ENCODE measurements at places on chromosomes 13 and 19. TPM values are rescaled to one million over a fixed set of nuclear protein-coding genes. Genes with fewer than 3 reads are reported as not detected.

- H3K4me1 ChIP-seq = no peaks in the 10 kb centered on the region
- no peaks in the 10 kb centered on the region for H3K36me3 ChIP-seq
- H3K27me3 ChIP-seq = peaks cover 15% of the 10 kb centered on the region
- H3K4me3 ChIP-seq = no peak overlapping the region
Measured at GRCh38 chr19:54660306-54660705, 2.5 kb upstream of the LILRB4 start.

GRCh38 chr19:39218230-39219007 lies 14.4 kb upstream of the SYCN start:
- no peak overlapping the region for H3K27ac ChIP-seq
- H3K27me3 ChIP-seq = no peaks in the 10 kb centered on the region
- H3K4me3 ChIP-seq = no peak overlapping the region
- H3K36me3 ChIP-seq = no peaks in the 10 kb centered on the region
- H3K4me1 ChIP-seq = no peaks in the 10 kb centered on the region

DNA sequence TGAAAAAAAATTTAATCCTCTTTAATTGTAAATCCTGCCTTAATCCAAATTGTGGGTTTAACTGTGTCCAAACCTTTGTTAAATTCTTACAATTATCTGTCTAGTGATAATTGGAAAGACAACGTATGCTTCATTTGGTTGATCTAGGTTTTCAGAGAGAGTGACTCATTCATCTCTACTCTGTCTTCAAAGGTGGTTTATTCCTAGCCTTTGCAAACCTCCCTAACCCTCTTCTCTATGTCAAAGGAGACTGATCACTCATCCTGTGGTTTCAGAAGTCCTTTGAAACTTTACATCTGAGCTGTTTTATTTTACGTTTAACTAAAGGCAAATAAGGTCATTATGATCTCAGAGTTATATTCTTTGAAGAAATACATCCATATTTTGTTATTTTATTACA lies 8.8 kb upstream of the OXGR1 start:
- no peak overlapping the region for H3K4me3 ChIP-seq
- H3K27me3 ChIP-seq = peaks cover 12% of the 10 kb centered on the region
- H3K36me3 ChIP-seq = no peaks in the 10 kb centered on the region
- H3K4me1 ChIP-seq = peaks cover 30% of the 10 kb centered on the region
- no peak for DNase-seq

- H3K27ac ChIP-seq = peak overlapping the region; percentile 54
- H3K36me3 ChIP-seq = no peaks in the 10 kb centered on the region
- no peaks in the 10 kb centered on the region for H3K27me3 ChIP-seq
- DNase-seq = no peak
- H3K4me1 ChIP-seq = peaks cover 82% of the 10 kb centered on the region
- H3K4me3 ChIP-seq = no peak overlapping the region
Measured at GRCh38 chr13:33281951-33282595, 3.5 kb downstream of the STARD13 start.

Gene MEF2B
- total RNA-seq = 0.99 TPM

GRCh38 chr13:103328899-103329298 lies 262.7 kb upstream of the SLC10A2 start:
- DNase-seq = no peak
- H3K36me3 ChIP-seq = no peaks in the 10 kb centered on the region
- H3K27me3 ChIP-seq = no peaks in the 10 kb centered on the region
- H3K4me1 ChIP-seq = no peaks in the 10 kb centered on the region

Gene SHISA7
- total RNA-seq = not detected

GRCh38 chr13:43880214-43880855 lies 631 bp downstream of the LACC1 start:
- H3K4me3 ChIP-seq = peak overlapping the region; percentile 87
- H3K36me3 ChIP-seq = peaks cover 24% of the 10 kb centered on the region
- no peak for DNase-seq
- H3K27me3 ChIP-seq = no peaks in the 10 kb centered on the region
- peaks cover 17% of the 10 kb centered on the region for H3K4me1 ChIP-seq

Gene KCNRG
- 0.19 TPM for total RNA-seq

- peak; percentile 38 for DNase-seq
- peaks cover 89% of the 10 kb centered on the region for H3K27me3 ChIP-seq
- no peak overlapping the region for H3K4me3 ChIP-seq
- no peak overlapping the region for H3K27ac ChIP-seq
- H3K36me3 ChIP-seq = no peaks in the 10 kb centered on the region
- H3K4me1 ChIP-seq = peaks cover 14% of the 10 kb centered on the region
Measured at GRCh38 chr19:41997121-41997850, 3.3 kb upstream of the ATP1A3 start.

DNA sequence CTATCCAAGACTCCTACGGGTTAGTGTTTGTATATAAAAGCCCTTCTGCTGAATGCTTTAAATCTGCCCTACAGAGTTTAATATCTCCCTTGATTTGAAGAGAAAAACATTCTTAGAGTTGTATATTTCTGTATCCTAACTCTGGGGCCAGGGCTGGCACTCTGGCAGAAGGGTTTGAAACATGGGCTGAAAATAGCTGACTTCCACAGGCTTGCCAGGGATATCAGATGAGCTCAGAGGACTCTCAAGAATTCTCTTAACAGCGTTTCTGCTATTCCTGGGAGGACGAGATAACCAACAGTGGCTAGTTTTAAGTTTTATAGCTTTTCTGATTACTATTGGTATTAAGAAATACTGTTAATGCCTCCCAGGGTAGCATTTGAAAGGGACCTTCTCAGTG lies 127.5 kb downstream of the LIG4 start:
- no peak overlapping the region for H3K27ac ChIP-seq
- no peak for DNase-seq
- H3K36me3 ChIP-seq = no peaks in the 10 kb centered on the region
- no peaks in the 10 kb centered on the region for H3K4me1 ChIP-seq
- no peak overlapping the region for H3K4me3 ChIP-seq

DNA sequence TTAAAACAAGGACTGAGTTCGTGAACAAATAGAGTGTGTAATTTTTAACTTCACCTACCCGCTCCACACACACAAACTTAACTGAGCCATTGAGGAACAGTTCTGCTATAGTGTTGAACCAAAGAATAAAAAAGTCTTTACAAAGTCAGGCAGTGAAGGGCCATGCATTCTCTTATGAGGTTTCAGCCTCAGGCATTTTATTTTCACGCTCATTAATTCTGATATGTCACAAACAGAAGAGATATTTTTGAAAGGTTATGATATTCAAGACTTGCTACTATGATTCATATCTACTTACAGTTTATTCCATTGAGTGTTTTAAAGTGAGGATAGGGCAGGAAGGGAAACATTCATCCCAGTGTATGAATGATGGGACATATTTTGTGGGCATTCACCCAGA lies 282.2 kb downstream of the SLITRK5 start:
- H3K4me3 ChIP-seq = no peak overlapping the region
- H3K27ac ChIP-seq = no peak overlapping the region
- no peaks in the 10 kb centered on the region for H3K36me3 ChIP-seq
- no peak for DNase-seq
- no peaks in the 10 kb centered on the region for H3K27me3 ChIP-seq

Measured in heart right ventricle (tissue), 16 donors.